Neural progenitor cell (in vitro differentiated cells): ENCODE measurements at places on chromosomes 12 and 14. TPM values are rescaled to one million over a fixed set of nuclear protein-coding genes. Genes with fewer than 3 reads are reported as not detected.
A peak's percentile ranks its signal among the peaks of the same experiment; 100 is the strongest.

The KLRK1 gene
- not detected in 2 replicates for total RNA-seq

The TSPAN11 gene
- 7.4 and 27.7 TPM in 2 replicates for total RNA-seq

DNA sequence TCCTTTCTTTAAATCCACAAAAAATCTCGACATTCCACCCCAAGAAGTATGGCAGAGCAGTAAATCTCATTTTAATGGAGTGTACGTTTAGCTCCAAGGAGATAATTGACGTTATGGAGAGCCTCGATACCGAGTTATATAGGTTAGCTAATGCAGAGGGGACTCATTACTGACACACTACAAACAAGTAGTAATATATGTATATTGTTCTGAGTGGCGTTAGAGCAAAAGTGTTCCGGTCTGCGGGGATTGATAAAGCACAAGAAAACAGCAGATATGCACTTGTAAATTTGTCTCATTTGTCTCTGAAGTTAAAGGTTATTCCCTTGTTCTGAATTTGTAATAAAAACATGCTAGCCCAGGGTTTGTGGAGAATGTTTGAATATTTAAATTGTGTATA is 84.1 kb downstream of the BCL11B start:
- DNase-seq = no peak

GRCh38 chr14:37417833-37418232 is 177.2 kb downstream of the FOXA1 start:
- no peak for DNase-seq

GRCh38 chr14:52640137-52640536 is 55.2 kb downstream of the ERO1A start:
- DNase-seq = no peak

DNA sequence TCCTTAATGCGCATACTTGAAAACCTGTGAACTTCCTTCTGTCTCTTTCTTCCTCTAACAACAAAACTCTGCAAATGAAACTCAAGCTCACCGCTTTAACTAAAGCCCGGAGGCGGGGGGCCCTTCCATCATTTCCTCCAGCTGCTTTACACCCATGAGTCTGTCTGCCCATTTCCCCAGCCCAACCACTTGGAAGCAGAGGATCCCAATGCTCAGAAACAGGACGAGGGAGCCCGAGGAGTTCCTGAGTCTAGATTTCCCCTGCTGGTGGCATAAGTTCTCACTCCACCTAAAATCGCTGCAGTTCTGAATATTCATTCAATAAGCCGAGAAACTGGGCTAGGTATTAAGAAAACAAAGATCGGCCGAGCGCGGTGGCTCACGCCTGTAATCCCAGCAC is 30.8 kb downstream of the GPR19 start:
- no peak for DNase-seq

The MAP3K9 gene
- total RNA-seq = 14.9 and 25.3 TPM in 2 replicates

GRCh38 chr12:85951823-85952222 is 77.7 kb downstream of the NTS start:
- no peak for DNase-seq

The SLC25A21 gene
- 5.3 and 6.4 TPM in 2 replicates for total RNA-seq

The SSPN gene
- 0.50 and 0.84 TPM in 2 replicates for total RNA-seq

DNA sequence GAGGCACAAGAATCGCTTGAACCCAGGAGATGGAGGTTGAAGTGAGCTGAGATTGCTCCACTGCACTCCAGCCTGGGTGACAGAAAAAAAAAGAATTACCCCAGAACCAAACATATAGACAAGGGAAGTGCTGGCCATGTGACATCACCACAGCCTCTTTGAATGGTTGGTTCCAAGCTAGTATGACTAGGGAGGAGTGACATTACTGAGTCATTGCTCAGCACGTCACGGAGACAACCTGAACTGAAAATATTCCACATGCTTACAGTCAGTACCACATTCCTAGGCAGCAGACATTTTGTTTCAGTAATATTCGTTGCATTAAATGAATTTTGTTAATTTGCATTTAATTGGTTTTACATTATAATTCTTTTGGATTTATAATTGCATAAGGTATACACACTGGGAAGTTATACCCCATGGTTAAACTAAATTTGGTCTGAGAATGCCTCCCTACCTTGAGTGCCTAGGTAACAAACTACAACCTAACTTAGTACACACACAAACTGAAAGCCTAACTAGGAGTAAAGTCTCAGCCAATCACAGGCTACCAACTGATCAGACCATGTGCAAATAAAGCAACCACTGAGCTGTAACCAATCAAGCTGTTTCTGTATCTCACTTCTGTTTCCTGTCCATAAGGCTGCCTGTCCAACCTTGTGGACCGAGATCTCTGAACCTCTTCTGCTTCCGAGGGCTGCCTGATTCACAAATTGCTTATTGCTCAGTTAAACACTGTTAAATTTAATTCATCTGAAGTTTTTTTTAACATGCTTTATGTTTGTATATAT is 164.4 kb downstream of the CAND1 start:
- DNase-seq = no peak

DNA sequence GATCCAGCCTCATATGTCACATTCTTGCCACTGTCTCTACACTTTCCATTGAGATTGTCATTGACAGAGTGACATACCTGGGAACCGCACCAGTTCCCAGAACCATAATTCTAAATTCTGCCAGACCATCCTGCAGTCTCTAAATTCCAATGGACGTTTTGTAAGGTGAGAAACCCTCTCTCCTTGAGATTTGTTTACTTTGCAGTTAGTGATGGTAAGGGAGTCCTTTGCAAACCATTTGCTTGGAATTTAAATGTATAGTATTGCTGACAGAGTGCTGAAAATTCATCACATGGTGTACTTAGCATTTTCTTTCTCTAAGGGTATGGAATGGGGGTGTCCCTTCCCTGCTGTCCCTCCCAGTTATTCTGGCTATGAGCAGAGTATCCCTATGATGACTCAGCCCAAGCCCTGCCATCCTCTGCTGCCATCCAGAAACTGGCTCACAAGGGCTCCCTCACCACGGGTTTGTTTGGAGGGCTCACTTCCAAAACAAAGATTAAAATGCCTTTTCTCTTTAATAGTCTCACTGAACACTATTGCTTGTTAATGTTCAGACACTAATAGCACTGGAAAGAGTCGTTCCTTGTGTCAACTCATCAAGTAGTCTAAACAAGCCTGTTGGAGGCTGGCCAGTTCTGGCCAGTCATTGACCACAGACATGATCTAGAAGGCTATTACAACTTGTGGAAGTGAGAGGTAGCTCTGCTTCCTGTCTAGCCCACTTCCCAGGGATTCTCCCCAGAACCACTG is 129.0 kb upstream of the HMGA2 start:
- no peak for DNase-seq

The NRL gene
- 0.54 and 1.9 TPM in 2 replicates for total RNA-seq

DNA sequence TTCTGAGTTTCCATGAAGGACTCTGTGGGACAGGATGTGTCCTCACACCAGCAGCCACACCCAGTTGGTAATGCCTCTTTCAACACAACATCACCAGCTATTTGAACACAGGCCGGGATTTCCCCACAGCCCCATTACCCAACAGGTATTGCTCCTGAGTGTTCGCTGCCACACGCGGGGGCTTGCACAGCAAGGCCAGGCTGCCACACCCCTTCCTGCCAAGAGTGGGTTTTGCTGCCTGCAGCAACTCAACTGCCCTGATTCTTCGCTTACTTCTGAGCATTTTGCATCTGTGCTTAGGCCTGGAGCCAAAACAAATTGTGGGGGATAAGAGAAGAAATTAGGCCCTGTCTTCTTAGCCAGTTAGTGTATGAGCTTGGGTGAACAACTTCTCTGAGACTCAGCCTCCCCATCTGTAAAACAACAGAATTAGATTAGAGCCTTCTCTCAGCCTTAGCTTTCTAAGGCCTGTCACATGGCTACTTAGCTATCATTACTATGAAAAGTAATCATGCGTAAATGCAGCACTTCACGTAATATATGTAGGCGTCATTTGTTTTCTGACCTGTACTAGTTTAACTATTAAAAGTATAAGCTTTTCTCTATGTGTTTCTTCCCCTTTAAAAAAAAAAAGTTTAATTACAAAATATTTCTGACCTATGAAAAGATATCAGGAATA is 20.0 kb downstream of the CKAP4 start:
- no peak for DNase-seq

- no peak for DNase-seq
These were observed 21.6 kb downstream of the GPR132 start for GRCh38 chr14:105043641-105044040.

- no peak for DNase-seq
These were observed 75.1 kb upstream of the ST8SIA1 start for GRCh38 chr12:22409377-22410164.

The INSM2 gene
- total RNA-seq = not detected in 2 replicates

DNA sequence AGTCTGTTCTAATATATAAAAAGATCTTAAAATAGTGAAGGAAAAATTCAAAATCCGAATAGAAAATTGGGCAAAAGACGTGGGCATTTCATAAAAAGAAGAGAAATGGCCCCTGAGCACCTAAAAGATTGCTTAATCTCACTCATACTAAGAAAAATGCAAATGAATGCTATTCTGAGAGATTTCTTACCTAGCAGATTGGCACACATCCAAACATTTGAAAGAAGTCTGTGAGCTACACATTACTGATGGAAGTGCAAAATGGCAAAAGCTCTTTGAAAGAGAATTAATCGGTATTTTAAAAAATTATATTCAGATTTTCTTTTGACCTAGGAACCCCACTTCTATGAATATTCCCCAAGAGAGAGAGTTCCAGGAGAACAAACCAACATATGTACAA is 280.4 kb upstream of the GARIN6 start:
- no peak for DNase-seq

The GRIP1 gene
- total RNA-seq = 25.0 and 38.2 TPM in 2 replicates

The CD69 gene
- total RNA-seq = not detected in 2 replicates

DNA sequence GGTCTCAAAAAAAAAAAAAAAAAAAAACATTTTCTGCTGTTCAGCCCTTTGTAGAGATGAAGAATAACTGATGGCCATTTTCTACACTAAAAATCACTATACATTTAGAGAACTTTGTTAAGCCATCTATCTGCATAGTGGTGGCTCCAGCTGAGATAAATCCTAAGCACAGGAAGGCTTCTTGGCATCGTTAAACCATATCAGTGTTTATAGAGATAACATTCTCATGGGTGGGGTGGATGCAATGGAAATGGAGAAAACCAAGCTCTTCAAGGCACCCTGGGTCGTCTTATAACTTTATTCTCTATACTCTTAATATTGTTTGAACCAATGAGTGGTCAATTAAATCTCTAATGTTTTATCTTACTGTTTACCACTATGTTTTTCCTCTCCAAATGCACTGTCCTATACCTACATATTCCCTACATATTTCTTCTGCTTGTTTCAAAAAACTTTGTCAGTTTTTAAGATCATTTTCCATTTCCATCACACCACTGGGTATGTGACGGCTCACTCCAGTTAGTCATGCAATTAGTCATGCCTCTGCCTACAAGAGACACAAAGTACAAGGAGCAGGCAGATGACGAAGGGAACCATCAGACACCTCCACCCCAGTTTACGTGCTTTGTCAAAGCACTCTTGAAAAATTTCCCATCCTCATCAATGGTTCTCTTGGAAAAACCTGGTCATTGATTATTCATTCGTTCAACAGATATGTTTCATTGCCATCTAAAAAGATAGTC is 119.3 kb upstream of the OVCH1 start:
- no peak for DNase-seq

The CACNA2D4 gene
- 3.0 and 8.5 TPM in 2 replicates for total RNA-seq

The SMCO2 gene
- total RNA-seq = not detected in 2 replicates

DNA sequence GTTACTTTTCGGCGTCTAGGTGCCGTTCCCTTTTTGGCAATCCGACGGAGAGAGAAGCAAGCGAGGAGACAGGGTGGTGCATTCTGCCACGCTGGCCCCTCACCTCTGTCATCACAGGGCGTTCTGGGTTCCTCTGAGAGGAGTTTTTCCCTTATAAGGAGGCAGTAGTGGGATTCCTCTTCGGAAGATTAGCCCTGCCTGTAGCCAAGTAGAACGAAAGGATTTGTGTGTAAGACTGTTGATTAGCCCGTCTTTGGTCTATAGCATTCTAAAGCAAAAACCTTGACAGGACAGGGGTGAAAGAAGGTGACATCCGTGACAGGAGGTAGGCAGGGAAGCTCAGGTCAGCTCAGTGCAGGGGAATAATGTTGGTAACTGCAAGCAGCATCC is 9.1 kb upstream of the NEMF start:
- DNase-seq = peak; percentile 79

The IL25 gene
- total RNA-seq = not detected in 2 replicates

- DNase-seq = no peak
These were observed 53.9 kb upstream of the NUDT4 start for GRCh38 chr12:93323625-93324329.

DNA sequence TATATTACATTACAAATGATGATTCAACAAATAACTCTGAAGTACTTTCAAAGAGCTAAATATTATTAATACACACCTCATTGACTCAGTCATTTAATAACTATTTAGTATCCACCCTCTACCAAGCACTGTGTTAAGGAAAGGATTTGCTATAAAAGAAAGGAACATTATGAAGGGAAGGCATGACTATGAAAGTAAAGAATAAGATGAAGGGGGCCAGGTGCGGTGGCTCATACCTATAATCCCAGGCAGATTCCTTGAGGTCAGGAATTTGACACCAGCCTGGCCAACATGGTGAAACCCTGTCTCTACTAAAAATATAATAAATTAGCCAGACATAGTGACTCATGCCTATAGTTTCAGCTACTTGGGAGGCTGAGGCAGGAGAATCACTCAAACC is 107.9 kb downstream of the PLCZ1 start:
- DNase-seq = no peak

DNA sequence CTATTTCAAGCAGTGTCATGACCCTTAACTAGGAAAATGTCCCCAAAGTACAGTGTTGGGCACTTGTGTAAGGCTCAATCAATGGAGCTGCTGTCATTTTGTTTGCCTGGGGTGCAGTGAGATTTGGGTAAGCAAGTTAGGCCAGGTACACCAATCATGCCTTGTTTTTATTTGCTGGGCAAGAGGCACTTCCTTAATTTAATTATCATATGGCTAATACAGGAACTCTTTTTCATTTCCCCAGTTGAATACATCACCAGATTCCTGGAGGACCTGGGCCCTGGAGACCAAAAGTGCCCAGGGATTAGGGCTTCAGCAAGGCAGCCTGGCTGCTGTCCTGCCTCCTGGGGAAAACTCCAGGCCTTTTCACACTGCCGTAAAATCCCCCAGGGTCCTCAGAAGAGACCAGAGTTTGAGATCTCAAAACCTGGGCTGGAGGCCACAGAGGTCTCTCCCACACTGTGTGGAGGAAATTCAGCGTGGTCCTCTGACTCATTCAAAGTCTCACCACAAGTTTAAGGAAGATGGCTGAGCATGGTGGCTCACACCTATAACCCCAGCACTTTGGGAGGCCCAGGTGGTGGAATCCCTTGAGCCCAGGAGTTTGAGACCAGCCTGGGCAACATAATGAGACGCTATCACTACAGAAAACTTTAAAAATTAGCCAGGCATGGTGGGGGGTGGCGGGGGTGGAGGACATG is 28.4 kb upstream of the FOXN3 start:
- no peak for DNase-seq

The SRRM4 gene
- total RNA-seq = 0.07 and 0.34 TPM in 2 replicates

The IFT43 gene
- total RNA-seq = 34.9 and 36.8 TPM in 2 replicates

DNA sequence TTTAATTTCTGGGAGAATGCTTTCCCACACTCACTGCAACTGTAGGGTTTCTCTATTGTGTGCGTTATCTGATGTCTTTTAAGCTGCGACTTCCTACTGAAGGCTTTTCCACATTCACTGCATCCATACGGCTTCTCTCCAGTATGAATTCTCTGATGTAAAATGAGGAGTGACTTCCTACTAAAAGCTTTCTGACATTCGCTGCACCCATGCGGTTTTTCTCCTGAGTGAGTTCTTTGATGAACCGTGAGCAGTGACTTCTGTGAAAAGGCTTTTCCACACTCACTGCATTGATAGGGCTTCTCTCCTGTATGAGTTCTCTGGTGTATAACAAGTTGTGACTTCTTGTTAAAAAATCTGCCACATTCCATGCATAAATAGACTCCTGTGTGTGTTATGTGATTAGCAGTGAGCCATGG is 29.7 kb downstream of the ZNF605 start:
- DNase-seq = no peak
